Activated T-cell treated with anti-CD3 and anti-CD28 coated beads for 48 hours (primary cell): ENCODE measurements at places on chromosomes 1 and 21.

DNA sequence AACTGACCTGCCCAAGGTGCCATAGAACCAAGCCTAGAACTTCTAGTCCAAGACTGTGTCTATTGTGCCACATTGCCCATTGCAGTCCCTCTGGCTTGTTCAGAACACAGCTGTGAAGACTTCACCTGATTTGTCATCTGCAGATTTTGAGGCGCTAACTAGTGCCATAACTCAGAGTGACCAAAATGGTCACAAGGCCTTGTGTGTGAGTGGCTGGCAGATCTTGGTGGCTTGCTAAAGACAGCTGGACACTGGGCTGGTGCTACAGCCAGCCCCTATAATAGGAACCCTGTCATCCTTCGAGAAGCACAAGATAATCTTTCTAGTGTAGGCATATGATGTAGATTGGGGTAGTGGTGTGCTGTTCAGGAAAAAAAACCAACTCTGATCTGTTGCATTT is 63.7 kb upstream of the IFNLR1 start:
- DNase-seq: no peak

- no peak for DNase-seq
These were observed 36.4 kb downstream of the TMED5 start for GRCh38 chr1:93143769-93144168.

GRCh38 chr1:245463392-245464165 is 308.8 kb downstream of the KIF26B start:
- no peak for DNase-seq

- no peak for DNase-seq
These were observed 9.8 kb upstream of the RAB42 start for GRCh38 chr1:28582248-28582615.

GRCh38 chr1:89464008-89464407 is 60.6 kb upstream of the LRRC8B start:
- DNase-seq: no peak

GRCh38 chr1:248755517-248755916 is at the start of gene LYPD8:
Gene LYPD8, minus strand, starts transcription at chr1:248755759. Its CDS starts 4,678 bp downstream, at chr1:248751081.
- DNase-seq: no peak

DNA sequence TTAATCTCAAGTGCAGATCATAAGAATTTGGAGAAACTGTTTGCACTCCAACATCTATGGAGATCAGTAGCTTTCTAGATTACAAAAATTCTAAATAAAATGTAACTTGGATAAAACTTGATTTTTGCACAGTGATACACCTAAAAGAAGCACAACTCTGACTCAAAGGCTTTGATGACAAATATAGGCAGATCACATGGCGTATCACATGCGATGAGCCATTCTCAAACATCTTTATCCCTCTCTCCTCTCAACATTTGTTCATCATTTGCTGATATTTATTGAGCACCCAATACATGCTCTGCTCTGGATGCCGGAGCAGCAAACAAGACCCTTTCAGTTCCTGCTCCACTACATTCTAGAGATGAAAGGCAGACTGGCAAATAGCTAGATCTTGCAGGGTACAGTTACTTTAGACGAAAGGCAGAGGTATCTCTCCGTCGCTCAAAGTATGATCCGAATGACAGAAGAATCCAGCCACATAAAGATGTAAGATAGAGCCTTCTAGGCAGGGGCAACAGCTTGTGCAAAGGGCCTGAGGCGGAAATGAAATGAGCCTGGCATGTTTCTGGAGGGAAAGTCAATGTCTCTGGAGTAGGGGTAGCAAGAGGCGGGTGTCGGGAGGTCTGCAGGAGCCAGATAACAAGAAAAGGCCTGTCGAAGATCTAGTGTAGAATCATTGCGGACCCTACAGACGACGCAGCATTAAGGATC is 145.8 kb upstream of the ERRFI1 start:
- DNase-seq: no peak

- DNase-seq: no peak
These were observed 29.8 kb upstream of the VTCN1 start for GRCh38 chr1:117240547-117240946.

DNA sequence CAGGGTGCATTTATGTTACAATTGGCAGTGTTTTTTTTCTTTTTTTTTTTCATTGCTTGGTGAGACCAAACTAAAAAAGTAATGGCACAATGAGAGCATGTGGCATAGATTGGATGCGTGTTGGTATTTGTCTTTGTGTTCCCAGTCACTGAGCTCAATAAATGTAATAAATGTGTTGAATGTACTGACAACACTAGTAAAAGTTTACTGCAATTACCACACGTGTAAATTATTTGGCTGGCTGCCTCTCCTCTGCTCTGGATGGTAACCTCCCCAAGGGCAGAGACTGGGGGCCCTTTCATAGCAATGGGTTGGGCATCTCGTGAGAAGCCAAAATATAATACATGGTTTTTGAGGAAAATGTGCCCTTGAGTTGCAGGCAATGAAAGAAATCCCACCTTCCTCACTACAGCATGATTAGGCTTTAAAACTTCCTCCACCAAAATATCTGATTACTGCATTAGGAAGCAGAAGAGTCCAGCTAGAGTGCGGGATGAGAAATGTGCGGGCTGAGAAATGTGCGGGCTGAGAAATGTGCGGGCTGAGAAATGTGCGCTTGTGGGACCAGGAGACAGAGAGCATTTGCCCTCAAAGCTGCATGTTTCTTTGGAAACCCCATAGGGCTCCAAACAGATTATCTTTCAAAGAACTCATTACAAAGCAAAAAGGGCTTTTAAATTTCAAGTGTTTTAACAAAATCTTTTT is 58.5 kb downstream of the CDC7 start:
- DNase-seq: no peak

DNA sequence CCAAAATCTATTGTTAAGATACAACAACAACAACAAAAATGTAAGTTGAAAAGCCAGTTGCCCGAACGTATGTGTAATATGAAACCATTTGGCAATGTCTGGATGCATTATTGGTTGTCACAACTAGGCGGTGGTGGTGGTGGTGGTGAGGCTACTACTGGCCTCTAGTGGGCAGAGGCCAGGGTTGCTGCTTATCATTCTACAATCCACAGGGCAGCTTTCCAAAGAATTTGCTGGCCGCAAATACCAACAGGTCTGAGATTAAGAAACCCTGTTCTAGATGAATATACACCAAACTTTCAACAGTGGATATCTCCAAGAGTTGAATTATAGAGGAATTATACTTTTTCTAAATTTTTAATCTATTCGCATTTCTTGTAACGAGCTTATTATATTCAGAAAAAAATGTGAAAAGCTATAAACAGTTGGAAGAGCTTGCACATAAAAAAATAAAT is 26.8 kb upstream of the ZNF697 start:
- DNase-seq: peak; percentile 23

DNA sequence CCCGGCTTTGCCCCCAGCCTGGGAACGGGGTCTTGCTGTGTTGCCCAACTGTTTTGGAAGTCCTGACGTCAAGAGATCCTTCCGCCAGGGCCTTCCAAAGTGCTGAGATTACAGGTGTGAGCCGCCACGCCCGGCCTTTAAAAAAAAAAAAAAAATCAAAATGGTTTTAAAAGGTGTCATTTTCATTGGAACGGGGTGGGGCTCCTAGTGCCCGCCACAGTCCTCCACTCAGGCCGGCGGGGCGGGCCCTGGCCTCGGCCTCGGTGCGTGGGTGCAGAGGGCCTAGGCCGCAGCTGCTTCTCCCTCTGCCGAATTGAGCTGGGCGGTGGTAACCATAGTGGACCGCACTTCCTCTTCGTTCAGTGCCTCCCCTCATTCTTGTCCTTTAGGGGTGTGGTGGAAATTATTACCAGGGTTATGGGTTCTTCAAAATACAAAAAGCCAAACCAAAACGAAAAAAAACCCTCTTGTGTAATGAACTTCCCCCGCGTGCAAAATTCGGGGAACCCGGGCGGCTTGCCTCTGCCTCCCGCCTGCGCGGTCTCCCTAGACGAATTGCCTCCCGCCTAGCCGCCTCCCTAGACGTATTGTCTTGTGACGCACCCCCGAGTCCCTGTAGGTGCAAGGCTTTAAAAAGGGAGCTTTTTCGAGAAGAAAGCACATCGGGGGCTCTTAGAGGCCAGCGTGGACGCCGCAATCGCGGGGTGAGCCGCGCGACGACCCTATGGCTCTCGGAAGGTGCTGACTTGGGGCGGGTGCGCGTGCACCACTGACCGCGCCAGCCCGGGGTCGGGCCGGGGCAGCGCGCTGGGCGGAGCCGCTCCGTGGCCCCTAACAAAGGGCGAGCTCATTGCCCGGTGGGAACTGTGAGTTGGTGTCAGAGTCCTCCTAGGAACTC is 10.5 kb upstream of the SPEN start:
- peak; percentile 50 for DNase-seq

DNA sequence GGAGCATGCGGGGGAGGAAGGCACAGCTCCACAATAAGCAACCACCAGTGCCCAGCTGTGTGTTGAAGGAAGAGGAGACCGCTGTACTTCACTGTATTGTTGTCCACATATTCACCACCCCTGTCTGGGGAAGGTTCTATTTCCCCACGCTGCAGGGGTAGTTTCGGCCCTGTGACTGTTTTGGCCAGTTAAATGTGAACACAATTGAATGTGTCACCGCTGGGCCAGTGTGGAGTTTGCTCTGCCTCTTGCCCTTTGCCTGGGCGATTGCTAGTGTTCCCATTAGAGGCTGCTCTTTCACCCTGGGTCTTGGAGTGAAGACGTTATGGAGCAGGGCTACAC is 32.6 kb downstream of the UBE4B start:
- DNase-seq: no peak

GRCh38 chr1:28631713-28632112 is 11.2 kb downstream of the TAF12 start:
- DNase-seq: no peak

- no peak for DNase-seq
These were observed 60.0 kb downstream of the INTS7 start for GRCh38 chr1:211975152-211975941.
